Stimulated activated CD4-positive, alpha-beta T cell treated with anti-CD3 and anti-CD28 coated beads, Interleukin-1b, Interleukin-23, amount 100 ng/mL, for 1 hour (primary cell): ENCODE measurements at places on chromosomes 7 and 10.

DNA sequence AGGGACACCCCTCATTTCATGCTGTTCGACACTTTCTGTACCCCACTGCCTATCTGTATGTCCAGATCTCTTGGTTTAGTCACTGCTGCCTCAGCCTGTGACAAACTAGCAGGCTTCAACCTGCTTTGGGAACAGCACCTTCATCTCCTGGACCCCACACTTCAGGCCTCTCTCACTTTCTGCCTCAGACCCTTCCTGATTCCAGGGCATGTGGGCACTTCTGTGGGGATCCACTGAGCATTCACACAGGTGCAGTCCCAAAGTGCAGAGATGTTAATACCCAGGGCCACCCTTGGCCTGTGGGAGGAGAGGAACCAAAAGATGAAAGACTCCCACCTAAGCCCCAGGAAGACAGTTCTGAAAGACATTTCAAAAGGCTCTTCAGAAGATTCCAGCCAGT lies 29.4 kb upstream of the C10orf71 start:
- no peak for DNase-seq

GRCh38 chr10:79416578-79417255 lies 28.7 kb downstream of the ZCCHC24 start:
- no peak for DNase-seq

DNA sequence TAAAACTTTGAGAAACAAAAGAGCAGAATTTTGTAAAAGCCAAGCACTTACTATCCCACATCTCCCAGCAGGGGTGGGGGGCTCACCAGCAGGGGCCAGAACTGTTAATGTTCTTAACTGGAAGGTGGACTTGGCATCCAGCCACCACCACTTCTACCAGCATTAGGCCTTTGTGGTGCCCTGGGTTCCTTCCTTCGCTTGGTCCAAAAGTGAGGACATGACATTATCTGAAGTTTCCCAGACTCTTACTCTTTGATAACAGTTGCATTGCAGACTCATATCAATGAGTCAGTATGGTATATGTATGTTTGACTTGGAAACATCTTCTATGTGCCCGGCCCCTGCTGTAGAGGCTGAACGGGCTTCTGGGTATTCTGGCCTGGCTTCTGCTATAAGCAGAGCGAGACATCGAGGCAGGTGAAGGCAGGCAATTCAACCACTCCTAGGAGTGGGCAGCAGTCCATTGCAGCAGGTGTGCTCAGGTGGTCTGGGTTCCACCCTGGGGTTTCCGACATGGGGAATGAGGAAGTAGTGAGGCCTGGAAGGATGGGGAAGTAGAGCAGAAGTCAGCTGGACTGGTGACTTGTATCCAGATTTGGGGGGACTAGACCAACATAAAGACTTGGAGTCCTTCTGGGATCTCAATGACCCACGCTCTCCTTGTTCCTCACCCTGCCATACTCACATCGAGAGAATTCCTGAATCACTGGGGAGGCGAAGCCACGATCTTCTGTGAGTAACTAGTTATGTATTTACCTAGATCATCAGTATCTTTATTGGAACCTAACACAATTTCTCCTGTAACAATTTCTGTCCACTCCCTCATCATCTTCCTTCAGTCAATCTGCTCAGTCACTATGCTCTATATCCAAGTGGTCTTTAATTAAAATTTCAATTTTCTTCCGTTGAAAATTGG lies 4.1 kb downstream of the ZNF777 start:
- DNase-seq, result no peak

DNA sequence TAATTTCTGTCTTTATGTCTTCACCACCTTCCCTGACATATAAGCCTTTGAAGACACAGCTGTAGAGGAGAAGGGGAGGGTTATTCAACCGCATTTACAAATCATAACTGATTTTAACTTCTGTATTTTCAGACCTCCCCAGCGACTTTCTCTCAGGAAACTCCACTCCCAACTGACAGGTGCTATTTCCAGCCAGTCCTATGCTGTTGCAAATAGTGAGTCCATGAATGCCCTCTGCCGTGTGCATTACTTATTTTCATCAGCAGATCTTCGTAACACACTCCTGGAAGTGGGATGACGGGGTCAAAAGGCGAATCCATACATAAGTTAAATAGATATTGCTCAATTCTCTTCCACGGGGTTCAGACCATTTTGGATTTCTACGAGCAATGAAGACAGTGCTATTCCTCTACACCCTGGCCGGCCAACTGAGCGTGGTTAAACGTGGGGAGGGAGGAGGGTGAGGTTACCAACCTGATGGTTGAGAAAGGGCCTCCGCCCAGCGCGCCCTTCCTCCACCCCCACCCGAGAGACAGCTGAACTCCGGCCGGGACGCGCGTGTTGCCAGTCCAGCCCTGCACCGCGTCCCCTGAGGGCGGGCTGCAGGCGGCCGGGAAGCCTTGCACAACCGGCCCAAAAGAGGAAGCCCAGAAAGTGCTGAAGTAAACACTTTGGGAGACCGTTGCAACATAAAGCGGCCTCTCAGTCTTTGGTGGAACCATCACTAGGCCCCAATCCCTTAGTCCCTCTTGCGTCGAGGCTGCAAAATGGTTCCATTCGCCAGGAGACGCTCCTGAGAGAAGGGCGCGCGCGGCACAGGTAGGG lies at the start of gene APBB1IP:
APBB1IP (plus strand) TSS at position 705 of the 825 bp plus-strand sequence. CDS start 53,986 bp downstream, outside the sequence.
- peak; percentile 11 for DNase-seq

DNA sequence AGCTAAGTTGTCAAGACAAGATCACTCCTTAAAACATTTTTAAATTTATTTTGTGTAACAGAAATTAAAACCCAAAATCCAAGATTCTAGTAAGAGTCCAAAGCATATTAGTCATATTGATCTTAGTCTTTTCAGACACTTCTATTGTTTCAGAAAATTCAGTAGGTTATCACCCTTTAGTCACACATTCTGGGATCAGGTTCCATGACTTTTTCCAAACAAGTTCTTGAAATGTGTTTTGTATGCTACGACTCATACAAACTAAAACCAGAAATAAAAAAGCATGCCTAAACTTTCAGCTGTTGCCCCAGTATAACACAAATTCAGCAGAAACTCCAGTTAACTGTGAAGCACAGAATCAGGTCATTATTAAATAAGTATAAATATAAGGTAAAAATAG lies 10.7 kb downstream of the SEMA3D start:
- DNase-seq, result no peak

- DNase-seq, result no peak
Observed at GRCh38 chr7:1112109-1112508, 24.2 kb downstream of the GPER1 start.

- DNase-seq, result no peak
Observed at GRCh38 chr10:58807629-58808022, 295.0 kb downstream of the BICC1 start.

DNA sequence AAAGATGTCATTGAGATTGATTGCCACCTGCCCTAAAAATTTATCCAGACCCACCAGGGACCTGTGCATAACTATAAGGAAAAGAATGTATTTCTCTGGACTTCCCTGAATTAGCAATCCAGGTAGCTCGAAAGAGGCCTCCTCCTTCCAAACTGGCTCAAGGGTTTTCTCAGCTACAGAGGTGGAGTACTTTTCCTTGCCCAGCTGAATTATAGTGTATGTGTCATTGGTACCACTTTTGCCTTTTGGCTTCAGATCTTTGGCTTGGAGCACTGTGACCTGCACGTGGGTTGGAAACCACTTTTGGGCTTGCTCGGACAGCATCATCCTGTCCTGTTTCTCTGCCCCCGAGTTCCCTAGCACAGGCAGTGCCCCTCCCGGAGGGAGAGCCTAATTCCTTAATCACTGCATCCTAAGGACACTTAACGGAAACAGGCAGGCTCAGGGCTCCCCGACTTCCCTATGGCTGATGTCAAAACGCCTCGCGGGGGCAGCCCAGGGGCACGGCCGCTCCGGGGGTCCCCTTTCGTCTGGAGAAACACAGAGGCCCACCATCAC lies 825 bp downstream of the RAB11FIP2 start:
- DNase-seq, result no peak

GRCh38 chr10:28545967-28546644 lies 13.2 kb downstream of the WAC start:
- no peak for DNase-seq

DNA sequence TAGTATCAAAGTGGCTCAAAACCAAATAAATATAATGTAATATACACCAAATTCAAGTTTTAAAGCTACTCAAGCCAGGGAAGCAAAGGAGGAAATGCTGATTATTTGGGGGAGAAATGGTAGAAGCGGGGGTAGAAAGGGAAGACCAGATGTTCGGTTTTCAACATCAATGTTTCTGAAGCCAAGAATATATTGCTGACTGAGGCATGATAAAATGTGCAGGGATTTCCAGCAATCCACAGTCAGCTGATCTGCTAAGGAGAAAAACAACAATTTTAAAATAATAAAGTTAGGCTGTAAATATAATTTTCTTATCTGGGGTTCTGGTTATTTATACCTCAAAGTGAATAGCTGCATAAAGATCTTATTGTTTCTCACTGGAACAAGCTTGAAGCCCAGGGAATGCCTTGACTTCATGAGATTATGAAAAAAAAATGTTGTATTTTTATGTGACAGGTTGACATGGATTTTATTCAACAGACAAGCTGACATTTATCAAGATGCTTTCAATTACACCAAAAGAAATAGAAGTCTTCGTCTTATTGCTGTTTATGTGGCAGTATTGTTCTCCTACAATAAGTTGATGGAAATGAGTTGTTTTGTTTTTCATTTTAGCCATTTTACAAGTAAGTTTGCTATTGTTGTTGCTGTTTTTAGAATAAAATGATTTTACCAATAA lies 28.6 kb upstream of the BMPER start:
- DNase-seq, result no peak

DNA sequence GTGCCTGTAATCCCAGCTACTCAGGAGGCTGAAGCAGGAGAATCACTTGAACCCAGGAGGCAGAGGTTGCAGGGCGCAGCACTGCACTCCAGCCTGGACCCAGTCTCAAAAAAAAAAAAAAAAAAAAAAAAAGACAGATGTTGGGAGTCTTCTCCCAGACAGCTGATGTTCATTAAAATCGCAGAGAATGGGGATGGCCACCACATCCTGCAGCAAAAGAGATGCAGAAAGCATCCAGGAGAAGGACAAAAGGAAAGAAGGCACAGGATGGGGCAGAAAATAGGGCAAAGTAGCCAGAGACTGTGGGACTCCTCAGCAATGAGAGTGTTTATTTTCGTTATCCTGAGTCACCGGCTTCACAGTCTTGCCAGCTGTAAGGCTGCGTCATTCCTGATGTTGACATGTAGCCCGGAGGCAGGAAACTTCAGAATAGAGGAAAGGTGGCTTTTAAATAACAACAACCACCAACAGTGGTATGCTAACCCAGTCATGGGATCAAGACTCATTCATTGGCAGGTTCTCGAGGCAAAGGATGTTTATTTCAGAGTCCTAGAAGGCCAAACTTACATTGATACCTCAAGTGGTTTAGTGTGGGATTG lies 149.5 kb upstream of the SVIL start:
- DNase-seq, result no peak

DNA sequence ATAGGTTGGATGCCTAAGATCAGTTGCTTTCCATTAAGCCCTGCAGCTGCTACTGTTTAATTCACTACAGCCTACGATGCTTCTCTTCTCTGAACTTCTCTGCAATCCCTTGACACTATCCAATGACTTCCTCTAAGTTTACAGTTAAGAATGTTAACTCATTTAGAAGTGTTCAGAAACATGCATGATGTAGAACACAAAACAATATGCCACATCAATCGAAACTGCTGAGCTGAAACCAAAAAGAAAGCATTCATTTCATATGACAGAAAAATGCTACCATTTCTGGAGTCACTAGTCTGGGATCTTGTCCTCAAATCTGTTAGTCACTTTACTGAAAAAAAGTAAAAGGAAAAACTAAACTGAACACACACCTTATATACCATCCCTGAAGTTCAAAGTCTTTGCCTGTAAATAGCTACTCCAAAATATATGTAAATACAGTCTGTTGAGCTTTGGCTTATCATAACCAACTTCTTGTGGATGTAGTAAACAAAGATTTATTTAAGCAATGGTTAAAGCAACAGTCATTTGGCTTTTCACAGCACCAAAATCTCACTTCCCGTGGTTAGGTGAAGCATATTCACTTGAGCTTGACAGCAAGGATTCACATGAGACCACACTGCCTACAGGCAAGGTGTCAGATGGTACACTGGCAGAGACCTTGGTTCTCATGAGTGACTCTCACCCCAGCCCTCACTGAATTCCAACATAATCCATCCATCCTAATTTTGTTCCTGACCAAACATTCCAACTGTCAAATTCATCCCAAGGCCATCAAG lies 187.0 kb downstream of the PPP1R17 start:
- no peak for DNase-seq

DNA sequence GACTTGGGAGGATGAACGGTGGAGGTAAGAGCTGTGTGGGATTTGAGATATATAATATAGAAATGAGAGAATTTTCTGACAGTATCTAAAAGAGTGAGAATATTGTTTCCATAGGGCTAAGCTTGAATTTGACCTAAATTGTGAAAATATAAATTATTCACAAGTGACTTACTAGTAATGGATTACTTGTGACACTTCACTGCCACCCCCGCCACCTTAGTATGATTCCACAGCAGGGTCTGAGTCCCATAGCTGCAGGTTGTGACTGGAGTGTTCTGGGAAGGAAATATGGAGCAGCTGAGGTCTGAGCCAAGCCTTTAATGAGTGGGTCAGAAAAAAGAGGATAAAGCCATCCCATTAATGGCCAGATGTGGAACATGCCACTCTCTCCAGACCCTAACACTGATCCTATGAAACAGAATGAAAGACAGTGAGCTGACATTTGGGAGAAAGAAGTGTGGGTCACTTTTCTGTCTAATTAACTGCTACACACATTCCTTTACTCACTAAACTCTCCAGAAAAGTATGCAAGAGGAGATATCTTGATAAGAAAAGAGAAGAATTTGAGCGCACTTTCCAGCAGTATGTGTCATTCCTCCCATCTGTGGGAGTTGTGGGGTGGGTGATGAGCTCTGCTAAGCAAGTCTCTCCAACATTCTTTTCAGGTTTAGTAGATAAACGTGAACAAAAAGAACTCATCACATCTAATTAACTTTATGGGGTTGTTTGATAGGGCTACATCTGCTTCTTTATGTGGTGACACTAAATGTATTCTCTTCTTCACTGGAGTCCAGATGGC lies 1193.4 kb downstream of the SORCS3 start:
- no peak for DNase-seq

GRCh38 chr7:28298870-28299518 lies 113.3 kb upstream of the CREB5 start:
- DNase-seq, result no peak

DNA sequence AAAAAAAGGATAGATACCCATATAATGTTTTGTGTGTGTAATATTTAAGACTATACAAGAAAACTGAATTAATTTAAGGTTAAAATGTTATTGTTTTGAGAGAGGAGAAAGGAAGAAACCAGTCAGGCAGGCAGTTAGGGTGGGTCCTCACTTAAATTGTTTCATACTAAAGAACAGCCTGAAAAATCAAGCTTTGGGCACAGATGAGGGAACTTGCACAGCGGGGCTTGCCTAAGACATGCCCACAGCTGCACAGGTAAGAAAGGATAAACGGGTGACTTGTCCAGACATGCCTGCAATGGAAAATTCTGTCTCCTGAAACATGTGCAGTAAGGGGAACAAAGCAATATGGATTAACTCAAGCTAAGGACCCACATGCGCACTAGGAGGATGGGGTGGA lies 158.4 kb downstream of the BBS9 start:
- DNase-seq, result no peak
